ENCODE measurements at places on chromosomes 6 and 20.

DNA sequence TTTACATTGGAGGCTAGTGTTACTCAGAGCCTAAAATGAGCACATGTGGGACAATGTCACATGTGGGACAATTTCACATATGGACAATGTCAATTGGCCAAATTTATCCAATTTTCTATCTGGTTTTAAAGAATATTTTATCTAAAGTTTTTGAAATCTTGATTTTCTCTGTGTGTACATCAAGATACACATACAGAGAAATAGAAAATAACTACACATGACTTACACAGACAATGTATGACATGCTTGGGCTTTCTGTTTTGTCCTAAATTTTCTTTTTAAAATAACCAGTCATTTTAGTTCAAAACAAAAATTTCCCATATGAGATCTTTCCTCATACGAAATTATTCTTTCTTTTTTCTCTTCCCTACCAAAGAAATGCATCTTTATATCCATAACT lies 24.6 kb downstream of the GGTLC1 start:
- no peak for DNase-seq

- DNase-seq = peak; percentile 10
Observed at GRCh38 chr6:142568857-142569597, 267.2 kb downstream of the ADGRG6 start.

GRCh38 chr20:51598556-51598955 lies 56.0 kb upstream of the NFATC2 start:
- DNase-seq = no peak

- no peak for DNase-seq
Observed at GRCh38 chr6:50112981-50113857, 63.5 kb upstream of the DEFB112 start.

GRCh38 chr20:46222521-46223007 lies 85.7 kb downstream of the CDH22 start:
- no peak for DNase-seq

GRCh38 chr6:64429926-64430325 lies 794.3 kb downstream of the PHF3 start:
- DNase-seq = no peak

- DNase-seq = no peak
Observed at GRCh38 chr6:81843302-81843701, 90.8 kb upstream of the TENT5A start.

GRCh38 chr6:82144007-82144851 lies 103.3 kb downstream of the IBTK start:
- DNase-seq = no peak

GRCh38 chr6:121823437-121823851 lies 388.0 kb downstream of the GJA1 start:
- no peak for DNase-seq

GRCh38 chr6:20946022-20946421 lies 411.8 kb downstream of the CDKAL1 start:
- no peak for DNase-seq

DNA sequence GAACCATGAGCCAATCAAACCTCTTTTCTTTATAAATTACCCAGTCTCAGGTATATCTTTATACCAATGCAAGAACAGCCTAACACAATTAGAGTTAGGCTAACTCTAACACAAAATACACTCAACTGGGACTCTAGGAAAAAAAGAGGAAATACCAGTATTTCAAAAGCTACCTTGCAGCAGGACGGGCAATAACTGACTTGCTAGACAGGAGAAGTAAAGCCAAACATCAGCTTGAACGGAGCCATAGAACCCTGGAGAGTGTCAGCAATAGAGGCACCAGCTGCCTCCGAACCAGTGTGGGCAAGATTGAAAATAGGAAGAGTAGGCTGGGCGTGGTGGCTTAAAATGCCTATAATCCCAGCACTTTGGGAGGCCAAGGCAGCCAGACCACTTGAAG lies 162.0 kb upstream of the SOX4 start:
- DNase-seq = no peak

- no peak for DNase-seq
Observed at GRCh38 chr6:138250053-138250452, 31.8 kb upstream of the PBOV1 start.

GRCh38 chr6:95186710-95187109 lies 390.6 kb upstream of the MANEA start:
- no peak for DNase-seq

DNA sequence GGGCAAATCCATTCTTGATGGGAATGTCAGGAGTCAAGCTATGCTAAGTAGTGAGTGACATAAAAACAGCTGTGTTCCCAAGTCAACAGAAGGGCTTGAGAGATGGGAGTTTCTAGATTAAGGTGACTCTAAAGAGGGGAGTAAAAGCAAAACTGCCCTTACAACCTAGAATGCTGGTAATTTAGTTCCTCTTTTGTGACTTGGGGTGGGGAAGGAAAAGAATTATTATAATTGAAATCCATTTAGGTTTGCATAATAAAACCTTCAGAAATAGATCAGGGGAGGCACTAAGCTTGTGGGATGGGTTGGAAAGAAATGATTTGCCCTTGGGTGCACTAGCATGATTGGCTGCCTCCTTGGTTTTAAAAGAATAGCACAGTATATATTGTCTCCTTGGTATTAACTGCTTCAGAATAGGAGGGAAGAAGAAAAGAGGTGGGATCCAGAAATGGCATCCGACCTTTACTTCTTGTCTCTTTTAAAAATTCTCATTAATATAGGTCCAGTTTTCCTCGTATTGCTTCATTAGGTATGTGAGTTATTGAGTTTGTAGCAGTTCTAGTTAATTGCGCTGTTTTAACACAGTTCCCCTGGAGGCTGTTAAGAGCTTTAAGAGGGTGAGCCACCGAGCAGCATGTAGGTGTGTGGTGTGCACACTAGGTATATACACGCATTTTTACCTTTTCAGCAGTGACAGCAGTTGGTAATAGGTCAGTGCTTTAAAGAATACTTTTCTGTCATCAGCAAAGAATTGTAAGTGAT lies 95.3 kb upstream of the VSTM2L start:
- DNase-seq = no peak

- no peak for DNase-seq
Observed at GRCh38 chr6:111664565-111665030, 58.9 kb upstream of the TRAF3IP2 start.

DNA sequence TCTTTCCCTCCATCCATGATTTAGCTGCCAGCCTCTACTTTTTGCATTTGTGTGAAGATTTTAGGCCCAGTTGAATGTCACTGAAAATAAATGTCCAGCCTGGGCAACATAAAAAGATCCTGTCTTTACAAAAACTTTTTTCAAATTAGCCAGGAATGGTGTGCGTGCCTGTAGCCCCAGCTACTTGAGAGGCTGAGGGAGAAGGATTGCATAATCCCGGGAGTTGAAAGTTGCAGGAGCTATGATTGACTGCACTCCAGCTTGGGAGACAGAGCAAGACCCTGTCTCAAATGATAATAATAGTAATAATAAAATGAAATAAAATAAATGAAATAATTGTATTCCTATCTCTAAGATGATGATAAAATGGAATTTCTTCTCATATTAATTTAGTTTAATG lies 5.0 kb upstream of the GFOD1 start:
- DNase-seq = no peak

- peak; percentile 14 for DNase-seq
Observed at GRCh38 chr20:43537921-43538877, 20.6 kb upstream of the SGK2 start.

DNA sequence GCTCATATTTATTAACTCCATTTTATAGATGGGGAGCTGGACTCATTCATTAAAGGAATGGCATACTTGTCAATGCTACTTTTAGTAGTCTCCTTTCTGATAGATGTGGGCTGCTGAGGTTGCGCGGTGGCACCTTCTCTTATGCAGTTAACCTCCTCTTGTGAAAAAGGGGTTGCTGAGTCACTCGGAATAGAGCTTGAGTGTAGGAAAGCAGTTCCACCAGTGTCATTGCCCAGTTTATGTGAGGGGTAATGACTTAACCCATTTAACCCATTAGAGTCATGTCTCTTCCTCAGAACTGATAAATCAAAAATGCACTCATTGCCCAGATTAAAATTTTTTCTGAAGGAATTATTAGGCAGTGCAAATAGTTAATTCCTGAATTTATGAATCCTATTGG lies 6.3 kb downstream of the MAPK14 start:
- peak; percentile 24 for DNase-seq

GRCh38 chr6:11700118-11700718 lies 78.4 kb downstream of the ADTRP start:
- peak; percentile 21 for DNase-seq

- no peak for DNase-seq
Observed at GRCh38 chr6:147603392-147604081, 95.0 kb downstream of the SAMD5 start.

GRCh38 chr6:155036907-155037306 lies 41.8 kb downstream of the TIAM2 start:
- DNase-seq = no peak

- no peak for DNase-seq
Observed at GRCh38 chr6:7545316-7546019, 4.0 kb downstream of the DSP start.

DNA sequence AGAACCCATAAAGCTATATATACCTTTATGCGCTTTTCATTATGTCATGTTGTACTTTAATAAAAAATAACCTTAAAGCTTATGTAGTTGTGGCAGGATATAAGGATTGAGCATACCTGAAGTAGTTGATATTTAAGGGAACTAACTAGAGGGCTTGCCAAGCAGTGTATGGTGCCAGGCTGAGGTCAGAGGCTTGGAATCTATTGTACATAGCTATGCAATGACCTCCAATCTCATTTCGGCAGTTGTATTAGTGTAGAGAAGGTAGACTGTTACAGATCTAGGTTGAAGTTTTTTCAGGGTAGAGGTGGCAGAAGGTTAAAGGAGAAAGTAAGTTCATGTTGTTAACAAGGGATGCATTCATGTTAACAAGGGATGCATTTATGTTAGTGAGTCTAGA lies 397.7 kb upstream of the HS3ST5 start:
- DNase-seq = no peak

DNA sequence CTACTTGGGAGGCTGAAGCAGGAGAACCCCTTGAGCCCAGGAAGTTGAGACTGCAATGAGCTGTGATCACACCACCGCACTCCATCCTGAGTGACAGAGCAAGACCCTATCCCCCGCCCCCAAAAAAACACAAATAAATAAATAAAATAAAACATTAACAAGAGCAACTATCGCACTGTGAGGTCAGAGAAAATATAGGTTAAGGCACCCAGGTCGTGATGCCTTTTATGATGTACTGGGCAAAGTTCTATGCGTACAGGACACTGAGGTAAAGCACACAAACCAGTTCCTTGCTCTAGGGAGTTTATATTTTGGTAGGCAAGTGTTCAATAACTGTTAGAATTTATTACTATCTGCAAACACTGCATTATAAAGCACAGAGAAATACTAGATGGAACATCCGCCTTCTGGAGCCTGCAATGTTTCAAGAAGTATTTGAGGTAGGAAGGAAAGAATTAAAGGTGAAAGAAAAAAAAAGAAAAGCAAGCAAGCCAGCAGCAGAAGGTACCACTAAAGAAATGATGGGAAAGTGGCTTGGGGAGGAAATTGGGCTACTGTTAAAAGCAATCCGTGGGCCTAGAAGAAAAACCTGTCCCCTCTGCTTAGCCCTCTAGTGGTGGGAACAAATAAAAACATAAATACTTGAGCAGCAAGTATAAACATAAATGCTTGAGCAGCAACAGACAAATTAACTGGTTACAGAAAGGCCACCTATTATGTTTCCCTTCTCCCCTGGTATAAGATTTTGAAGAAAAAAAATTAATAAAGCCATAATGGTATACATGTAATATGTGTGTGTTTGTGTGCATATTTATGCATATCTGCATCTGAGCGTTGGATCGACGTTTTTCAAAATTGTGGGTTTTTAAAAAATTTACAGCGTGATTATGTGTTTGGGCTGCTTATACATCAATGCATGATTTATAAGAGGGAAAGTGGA lies 128.0 kb downstream of the PHACTR1 start:
- DNase-seq = no peak

DNA sequence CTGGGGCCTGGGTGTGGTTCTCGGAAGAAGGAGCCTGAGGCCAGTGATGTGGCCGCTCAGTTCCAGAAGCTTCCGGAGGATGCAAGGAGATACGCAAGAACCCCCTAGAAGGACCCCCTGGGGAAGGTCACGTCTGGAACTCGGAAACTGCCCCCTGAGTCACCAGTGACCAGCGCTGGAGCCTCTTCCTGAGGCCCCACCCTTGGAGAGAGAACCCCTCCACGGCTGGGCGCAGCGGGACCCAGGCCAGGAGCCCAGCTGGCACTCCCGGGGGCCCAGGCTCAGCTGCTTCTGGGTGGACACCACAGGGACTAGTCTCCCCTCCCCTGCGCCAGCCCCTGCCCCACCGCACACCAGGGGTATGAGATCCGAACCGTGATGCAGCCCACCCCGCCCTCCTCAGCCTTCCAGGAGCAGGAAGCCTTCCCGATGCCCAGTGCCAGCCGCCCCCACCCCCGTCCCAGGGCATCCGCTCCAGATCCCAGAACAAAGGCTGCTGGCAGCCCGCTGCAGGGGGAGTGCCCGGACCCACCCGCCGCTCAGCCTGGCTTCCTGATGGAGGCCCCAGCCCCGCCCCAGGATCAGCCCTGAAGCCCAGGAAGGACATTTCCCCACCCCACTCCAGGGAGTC lies 7.5 kb downstream of the LAMA5 start:
- no peak for DNase-seq

Measured in naive thymus-derived CD8-positive, alpha-beta T cell (primary cell).